ENCODE measurements at places on chromosomes 5 and 9.
A peak's percentile ranks its signal among the peaks of the same experiment; 100 is the strongest.

DNA sequence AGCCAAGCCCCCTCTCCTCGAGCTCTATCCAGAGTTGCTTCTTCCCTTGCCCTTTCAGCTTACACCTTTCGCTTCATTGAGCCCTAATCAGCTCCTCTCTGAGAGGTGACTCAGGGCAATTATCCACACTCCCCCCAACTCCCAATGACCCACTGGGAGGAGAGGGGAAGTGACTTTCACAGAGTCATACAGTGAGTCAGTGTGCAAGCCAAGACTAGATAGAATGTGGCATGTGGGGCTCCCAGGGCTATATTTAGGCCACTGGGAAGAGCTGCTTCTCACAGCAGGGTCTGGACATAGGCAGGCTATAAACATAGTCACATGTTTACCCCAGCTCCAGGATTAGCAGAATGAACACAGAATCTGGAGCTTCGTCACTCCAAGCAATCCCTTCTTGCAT is 57.4 kb downstream of the NRG2 start:
- DNase-seq, result no peak

DNA sequence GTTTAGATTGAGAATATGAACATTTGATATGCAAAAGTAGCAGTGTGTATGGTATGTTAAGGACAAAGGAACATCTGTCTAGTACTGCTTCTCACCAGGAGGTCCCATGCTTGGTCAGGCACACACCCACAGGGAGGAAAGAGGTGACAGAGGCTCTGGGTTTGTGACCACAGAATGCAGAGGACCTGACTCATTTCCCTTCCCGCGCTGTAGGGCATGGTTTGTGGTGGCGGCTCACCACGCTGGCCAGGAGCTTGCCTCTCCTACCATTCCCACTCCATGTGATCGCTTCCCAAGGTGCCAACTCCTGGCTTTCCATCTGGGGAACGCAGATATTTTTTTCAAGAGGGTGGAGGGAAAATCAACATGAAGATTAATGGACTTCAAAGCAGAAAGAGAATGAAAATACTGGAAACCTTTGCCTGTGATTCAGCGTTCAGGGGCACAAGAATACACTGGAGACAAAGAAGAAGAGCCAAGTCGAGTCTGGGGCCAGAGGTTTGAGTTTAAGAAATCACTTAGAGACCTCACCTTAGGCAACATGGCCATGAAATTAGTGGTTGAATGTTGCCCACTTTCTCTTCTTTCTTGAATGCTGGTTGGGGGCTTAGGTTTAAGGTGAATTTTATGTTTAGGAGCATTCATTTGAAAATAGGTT is 477.8 kb downstream of the CCDC171 start:
- no peak for DNase-seq

- no peak for DNase-seq
These were observed 154.7 kb upstream of the ANKH start for GRCh38 chr5:15026011-15026893.

DNA sequence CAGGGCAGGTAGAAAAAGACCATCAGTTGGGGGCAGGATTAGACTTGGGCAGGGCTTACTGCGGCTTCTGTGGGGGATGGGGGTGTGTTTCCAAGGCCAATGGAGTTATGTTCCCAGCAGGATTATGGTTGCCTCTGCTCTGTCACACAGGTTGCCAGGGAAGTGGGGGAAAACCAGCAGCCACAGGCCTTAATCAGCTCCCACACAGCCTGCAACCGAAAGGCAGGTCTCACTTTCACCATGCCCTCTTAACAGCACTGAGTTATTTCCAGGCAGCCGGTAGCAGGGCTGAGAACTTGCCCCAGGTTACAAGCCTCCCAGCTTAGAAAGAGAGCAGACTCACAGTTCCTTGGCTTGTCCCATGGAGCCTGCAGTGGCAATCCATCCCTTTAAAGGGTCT is 205.5 kb downstream of the FGF10 start:
- DNase-seq, result no peak

DNA sequence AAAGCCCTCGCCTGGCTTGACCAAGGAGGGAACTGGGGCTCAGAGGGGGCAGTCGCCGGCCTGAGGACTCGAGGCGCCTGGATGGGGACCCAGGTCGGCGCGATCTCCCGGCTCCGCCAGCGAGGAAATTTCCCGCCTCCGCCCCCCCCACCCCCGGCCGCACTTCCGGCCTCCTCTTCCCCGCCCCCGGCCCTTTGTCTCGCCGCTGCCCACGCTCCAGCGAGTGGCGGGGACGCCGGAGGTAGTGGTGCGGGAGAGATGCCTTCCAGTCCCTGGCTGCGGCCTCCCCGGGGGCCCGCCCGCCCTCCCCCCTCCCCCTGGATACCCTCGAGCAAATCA is 448 bp upstream of the GPRIN1 start:
- DNase-seq, result no peak

- no peak for DNase-seq
These were observed 397.6 kb downstream of the SPOCK1 start for GRCh38 chr5:137101544-137101943.

GRCh38 chr9:72383978-72384709 is 19.1 kb upstream of the ZFAND5 start:
- no peak for DNase-seq

DNA sequence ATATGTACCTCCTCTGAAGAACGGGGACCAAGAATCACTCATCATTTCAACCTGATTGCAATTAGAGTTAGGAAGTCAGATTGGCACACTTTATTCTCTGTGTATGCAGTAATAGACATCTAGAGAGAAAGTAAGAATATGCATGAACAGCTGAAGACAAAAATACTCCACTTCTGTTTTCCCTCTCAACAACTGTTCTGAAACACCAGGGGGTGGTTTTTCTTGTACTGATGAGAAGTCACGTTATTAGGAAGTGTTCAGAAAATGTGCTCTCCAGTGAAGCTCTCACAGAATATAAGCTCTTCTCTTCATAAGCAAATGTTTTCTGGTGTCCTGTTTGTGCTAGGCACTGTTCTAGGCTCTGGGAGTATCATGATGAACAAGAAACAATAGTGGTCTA is 531.7 kb upstream of the C9orf72 start:
- DNase-seq, result no peak

DNA sequence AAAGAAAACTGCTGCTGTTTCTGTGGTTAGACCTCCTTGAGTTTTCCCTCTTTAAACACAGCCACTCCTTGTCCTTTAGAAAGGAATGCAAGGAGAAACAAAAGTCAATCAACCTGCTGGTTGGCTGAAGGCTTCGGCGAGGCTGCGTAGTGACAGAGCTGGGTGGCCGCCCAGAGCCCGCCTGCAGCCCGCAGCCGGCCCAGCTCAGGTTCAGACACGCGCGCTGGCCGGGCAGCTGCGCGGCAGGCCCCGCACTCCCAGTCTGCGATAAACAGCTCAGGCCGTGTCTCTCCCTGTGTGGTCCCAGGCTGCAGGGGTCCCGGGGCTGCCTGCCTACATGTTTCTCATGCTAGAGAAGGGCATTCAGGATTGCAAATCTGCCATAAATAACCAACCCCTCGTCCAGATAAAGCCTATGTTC is 115.4 kb downstream of the HSD17B3 start:
- no peak for DNase-seq

DNA sequence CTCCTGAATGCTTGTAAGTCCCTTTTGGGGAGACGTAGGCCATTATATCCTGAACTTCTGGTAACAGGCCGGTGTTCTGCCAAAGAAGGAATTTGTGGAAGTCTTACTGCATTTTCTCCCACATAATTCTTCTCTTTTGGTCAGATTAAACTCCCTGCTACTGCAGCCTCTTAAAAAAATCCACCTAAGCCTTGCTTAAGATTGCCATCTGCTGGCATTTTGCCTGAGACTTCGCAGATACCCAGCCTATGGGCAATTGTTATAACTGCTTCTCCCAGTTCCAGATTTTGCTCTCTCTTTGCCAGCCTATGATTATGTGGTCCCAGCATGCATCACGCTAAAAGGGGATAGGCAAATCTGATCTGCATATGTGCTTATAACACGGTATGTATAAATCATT is 391.6 kb upstream of the CHD1 start:
- no peak for DNase-seq

DNA sequence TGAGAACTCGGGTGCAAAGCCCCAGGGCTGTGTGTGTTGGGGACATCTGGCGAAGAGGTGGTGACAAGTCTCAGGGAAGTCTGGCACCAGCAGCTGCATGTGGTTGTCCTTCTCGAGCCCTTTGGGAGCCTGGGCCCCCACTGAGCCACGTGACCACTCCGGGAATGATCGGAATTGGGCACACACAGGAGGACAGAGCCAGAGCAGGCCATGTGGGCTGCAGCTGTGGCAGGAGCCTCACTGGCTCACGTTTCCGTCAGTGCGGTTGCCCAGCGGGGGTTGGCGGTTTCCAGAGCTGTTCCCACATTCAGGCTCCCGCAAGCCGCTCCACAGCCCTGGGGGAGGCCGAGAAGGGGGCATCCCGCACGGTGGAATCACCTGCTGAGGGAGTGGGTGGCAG is 6.8 kb upstream of the CEL start:
- no peak for DNase-seq

DNA sequence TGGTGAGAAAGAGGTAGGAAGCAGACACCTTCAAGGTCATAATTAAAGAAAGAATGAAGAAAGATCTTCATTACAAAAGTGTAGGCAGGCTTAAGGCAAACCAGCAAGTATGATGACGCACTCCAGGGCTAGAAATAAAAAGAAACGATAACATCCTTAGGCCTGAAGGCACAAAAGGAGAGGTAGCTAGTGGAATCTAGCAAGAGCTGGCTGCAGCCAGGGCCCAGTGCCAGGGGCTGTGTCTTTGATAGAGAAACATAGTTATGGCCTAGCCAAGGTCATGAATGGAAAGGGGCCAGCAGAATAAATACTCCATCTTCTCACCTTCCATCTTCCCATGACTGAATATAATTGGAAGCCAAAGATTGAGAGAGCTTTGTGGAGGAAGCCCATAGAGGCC is 6.8 kb upstream of the SH3TC2 start:
- DNase-seq, result no peak

DNA sequence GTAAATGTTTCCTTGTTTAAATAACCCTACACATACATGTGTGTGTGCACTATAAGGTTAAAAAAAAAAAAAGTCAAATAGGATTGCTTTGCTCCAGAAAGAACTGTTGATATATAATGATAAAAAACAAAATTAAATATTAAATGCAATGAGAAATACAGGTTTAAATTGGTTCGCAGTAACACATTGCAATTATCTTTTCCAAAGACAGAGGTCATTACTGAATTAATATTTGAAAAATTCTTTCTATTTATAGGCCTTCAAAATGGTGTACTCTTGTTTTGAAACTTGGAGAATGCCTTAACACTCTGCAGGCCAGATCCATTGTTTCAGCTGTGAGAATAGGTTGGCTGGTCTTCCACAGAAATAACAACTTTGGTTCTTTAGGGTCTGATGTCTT is 319.0 kb upstream of the NUDT12 start:
- no peak for DNase-seq

DNA sequence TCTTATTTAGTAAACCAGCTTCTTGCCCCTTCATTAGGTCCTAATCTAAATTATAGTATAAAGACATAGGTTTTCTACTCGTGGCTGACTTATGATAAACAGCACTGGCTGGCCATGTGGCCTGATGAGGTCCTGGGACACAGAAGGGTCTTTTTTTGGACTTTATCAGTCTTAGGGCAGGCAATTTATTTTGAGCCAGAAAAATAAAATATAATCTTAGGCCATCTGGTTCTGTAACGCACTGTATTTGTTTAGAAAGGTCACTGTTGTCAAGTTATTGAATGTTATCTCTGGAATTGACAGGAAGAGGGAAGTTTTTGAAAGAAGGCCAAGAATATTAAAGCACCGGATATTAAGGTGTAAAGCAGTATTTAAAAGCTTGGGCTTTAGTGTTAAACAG is 53.9 kb downstream of the RFX3 start:
- DNase-seq, result no peak

GRCh38 chr5:152052470-152052869 is 127.8 kb upstream of the GLRA1 start:
- no peak for DNase-seq

GRCh38 chr9:21684831-21685362 is 117.5 kb upstream of the MTAP start:
- peak; percentile 19 for DNase-seq

DNA sequence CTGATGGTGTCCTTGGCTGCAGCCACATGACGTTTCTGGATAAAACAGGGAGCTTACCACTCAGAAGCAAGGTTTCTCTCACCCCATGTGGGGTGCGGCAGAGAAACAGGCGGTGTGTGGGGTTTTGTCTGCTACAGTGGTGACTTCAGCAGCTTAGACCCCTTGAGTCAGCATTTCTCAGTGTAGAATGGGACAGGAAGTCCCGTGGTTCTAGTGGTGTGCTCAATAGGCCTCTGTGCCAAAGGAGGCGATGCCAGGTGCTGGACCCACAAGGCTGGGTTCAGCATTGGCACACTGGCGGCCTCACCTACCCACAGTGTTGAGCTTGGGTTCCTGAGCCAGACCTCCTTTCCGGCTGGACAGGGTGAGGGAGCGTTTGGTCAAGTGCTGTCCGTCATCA is 125.2 kb upstream of the SMIM23 start:
- no peak for DNase-seq

DNA sequence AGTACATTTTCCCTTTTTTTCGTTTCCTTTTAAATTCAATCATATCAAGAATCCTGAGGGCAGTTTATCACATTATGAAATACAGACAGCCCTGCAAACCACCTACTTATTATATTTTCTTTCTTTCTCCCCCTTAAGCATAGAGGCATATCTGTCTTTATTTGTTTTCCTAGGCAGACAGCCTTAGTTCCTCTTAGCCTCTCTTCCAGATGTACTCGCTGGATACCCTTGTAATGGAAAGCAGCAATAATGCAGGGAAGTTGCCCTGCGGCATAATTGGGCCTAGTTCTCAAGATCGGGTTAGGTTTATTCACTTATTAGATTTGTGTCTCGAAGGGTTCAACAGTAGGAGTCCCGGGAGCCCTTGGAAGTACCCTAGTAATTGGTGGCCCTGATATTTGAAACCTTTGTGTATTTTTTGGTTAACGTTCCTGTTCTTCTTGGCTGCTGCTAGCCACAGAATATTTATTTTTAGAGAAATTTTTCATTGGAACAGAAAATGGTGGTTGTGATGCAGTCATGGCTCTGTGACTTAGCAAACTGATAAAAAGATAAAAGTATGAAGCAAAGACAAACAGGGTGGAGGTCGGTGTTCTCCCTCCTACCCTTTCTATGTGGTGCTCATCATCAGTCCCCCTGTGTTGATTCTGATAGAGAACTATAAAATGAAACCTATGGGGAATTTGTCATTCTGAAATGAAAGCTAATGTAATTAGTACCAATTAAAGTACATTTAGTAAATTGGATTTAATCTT is 6.4 kb downstream of the TLE4 start:
- no peak for DNase-seq

Data from activated CD4-positive, alpha-beta T cell treated with anti-CD3 and anti-CD28 coated beads, Interleukin-2, amount 50 U/mL, for 4 hours (primary cell).